ENCODE measurements at places on chromosomes 1 and 21. TPM values are rescaled to one million over a fixed set of nuclear protein-coding genes. Genes with fewer than 3 reads are reported as not detected.

GRCh38 chr1:158140764-158141192 lies 39.9 kb upstream of the CD1D start:
- no peak for DNase-seq
- H3K27ac ChIP-seq, result no peak overlapping the region
- H3K27me3 ChIP-seq, result no peaks in the 10 kb centered on the region
- no peaks in the 10 kb centered on the region for H3K4me1 ChIP-seq

DNA sequence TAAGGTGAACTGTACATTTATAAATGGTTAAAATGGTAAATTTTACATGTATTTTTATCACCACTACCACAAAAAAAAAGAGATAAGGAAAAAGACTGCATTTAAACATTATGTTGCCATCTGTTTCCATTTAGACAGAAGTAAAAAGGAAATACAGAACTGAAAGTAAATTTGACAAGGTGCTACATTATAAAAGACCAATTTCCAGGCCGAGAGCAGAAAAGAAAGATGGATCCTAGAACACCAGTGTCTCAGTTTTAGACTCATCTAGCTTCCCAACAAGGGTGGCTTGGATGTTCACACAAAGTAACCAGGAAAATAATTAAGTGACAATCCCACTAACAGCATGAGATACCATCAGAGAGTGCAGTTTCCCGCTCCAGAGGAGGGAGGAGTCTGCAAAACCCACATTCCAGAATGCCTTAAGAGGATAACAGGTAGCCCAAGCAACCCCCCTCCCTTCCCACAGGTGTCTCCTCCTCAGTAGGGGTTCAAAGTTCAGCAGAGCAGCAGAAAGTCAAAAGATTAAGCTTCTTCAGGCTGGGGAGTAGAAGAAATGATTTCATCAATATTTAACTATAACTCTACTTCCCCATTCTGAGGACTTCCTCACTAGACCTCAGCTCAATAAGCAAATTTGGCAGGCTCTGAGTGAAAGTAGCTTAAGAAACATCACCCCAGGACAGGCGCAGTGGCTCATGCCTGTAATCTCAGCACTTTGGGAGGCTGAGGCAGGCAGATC lies 11.8 kb downstream of the TPM3 start:
- H3K27ac ChIP-seq, result peak overlapping the region; percentile 91
- no peaks in the 10 kb centered on the region for H3K27me3 ChIP-seq

GRCh38 chr1:193537266-193538002 lies 351.0 kb upstream of the B3GALT2 start:
- no peak overlapping the region for H3K4me3 ChIP-seq
- no peaks in the 10 kb centered on the region for H3K27me3 ChIP-seq
- peak overlapping the region; percentile 53 for H3K27ac ChIP-seq

- H3K36me3 ChIP-seq, result no peaks in the 10 kb centered on the region
- no peaks in the 10 kb centered on the region for H3K4me1 ChIP-seq
- DNase-seq, result no peak
These were observed 38.9 kb downstream of the AJAP1 start for GRCh38 chr1:4693331-4693730.

GRCh38 chr1:31064718-31065309 lies 703 bp downstream of the PUM1 start:
- H3K27ac ChIP-seq, result peak overlapping the region; percentile 99
- H3K4me1 ChIP-seq, result peaks cover 26% of the 10 kb centered on the region
- no peak for DNase-seq
- peaks cover 28% of the 10 kb centered on the region for H3K36me3 ChIP-seq
- H3K27me3 ChIP-seq, result no peaks in the 10 kb centered on the region

GRCh38 chr1:218529646-218530300 lies 184.6 kb downstream of the TGFB2 start:
- H3K27ac ChIP-seq, result no peak overlapping the region
- peaks cover 6% of the 10 kb centered on the region for H3K27me3 ChIP-seq
- no peak overlapping the region for H3K4me3 ChIP-seq
- no peaks in the 10 kb centered on the region for H3K36me3 ChIP-seq
- no peak for DNase-seq

GRCh38 chr1:111826278-111826677 lies 70.6 kb downstream of the DDX20 start:
- no peaks in the 10 kb centered on the region for H3K36me3 ChIP-seq
- H3K4me1 ChIP-seq, result no peaks in the 10 kb centered on the region
- no peak overlapping the region for H3K27ac ChIP-seq
- DNase-seq, result no peak

GRCh38 chr21:46304955-46305354 lies 18.7 kb downstream of the C21orf58 start:
- no peak for DNase-seq
- no peak overlapping the region for H3K4me3 ChIP-seq
- no peak overlapping the region for H3K27ac ChIP-seq

GRCh38 chr21:32558106-32558505 lies 27.2 kb downstream of the TCP10L start:
- DNase-seq, result no peak
- no peaks in the 10 kb centered on the region for H3K36me3 ChIP-seq
- no peak overlapping the region for H3K27ac ChIP-seq

DNA sequence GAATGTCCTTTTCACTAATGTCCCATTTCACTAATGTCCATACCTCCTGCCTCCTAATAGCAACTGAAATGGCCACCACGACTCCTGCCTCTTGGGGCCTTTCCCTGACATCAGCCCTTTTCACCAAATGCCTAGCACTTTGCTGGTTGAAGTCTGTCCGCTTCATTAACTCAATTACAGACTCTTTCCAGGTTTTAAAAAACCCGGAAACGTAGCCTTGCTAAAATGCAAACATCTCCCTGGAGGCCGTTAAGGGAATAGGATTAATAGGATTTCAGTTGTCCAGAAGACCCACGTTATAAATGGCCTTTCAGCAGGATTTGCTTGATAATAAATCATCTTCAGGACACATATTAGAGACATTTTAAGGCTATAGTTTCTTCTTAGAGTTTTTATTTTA lies 25.7 kb upstream of the ERO1B start:
- DNase-seq, result no peak
- H3K36me3 ChIP-seq, result no peaks in the 10 kb centered on the region
- no peak overlapping the region for H3K4me3 ChIP-seq
- peaks cover 5% of the 10 kb centered on the region for H3K4me1 ChIP-seq
- peaks cover 7% of the 10 kb centered on the region for H3K27me3 ChIP-seq

DNA sequence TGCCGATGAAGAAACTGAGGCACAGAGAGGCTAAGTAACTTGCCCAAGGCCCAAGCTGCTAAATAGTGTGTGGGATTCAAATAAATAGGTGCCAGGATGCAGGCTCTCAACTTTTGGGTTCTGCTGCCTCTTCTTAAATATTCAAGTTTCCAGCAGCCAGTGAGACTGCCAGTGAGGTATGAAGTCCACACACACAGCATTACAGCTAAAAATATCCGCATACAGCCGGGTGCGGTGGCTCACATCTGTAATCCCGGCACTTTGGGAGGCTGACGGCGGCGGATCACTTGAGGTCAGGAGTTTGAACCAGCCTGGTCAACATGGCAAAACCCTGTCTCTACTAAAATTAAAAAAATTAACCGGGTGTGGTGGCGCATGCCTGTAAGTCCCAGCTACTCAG lies 78.4 kb upstream of the DIRAS3 start:
- H3K27me3 ChIP-seq, result peaks cover 2% of the 10 kb centered on the region
- no peaks in the 10 kb centered on the region for H3K4me1 ChIP-seq
- DNase-seq, result no peak
- no peak overlapping the region for H3K27ac ChIP-seq

GRCh38 chr1:37622131-37622530 lies 12.6 kb downstream of the RSPO1 start:
- H3K27ac ChIP-seq, result no peak overlapping the region
- H3K4me1 ChIP-seq, result no peaks in the 10 kb centered on the region
- no peaks in the 10 kb centered on the region for H3K36me3 ChIP-seq
- H3K4me3 ChIP-seq, result no peak overlapping the region
- peaks cover 26% of the 10 kb centered on the region for H3K27me3 ChIP-seq

DNA sequence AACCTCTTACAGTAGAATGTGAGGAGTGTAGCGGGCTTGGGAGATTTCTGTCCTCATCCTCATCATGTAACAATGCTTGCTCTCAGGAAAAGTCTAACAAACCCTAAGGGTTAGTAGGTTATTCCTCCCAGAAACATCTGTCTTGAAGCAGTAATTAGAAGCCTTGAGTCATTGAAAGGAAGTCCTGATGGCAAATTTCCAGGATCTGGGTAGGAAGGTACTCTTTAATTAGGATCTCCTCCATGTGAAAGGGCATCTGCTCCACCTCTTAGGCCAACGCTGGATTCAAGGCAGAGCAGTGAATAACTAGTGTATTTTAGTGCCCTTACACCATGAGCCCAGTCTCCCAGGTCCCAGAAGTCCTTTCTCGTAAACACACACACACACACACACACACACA lies 106.6 kb upstream of the BARHL2 start:
- no peaks in the 10 kb centered on the region for H3K36me3 ChIP-seq
- no peak for DNase-seq
- H3K27ac ChIP-seq, result no peak overlapping the region
- no peaks in the 10 kb centered on the region for H3K4me1 ChIP-seq

DNA sequence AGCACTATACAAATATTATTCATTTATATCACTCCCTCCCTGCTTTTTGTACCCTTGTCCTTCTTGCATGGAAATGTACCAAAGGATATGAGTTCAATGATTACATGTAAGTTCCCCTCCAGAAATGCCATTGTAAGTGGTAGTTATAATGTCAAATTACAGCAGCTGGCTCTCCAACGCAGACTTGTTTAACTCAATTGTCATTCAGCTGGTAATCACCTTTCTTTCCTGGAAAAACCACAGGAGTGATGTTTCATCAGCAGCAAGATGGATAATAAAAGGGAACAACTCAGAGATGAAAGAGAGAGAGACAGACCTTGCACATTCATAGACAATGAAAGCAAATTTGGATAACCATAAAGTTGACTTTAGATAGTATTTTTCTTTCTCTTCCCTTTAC lies 578.6 kb upstream of the PBX1 start:
- H3K36me3 ChIP-seq, result no peaks in the 10 kb centered on the region
- no peaks in the 10 kb centered on the region for H3K4me1 ChIP-seq
- H3K27me3 ChIP-seq, result no peaks in the 10 kb centered on the region
- DNase-seq, result no peak

GRCh38 chr1:51559064-51559500 lies 40.0 kb upstream of the EPS15 start:
- no peaks in the 10 kb centered on the region for H3K27me3 ChIP-seq
- H3K36me3 ChIP-seq, result no peaks in the 10 kb centered on the region
- no peak overlapping the region for H3K4me3 ChIP-seq
- DNase-seq, result no peak

DNA sequence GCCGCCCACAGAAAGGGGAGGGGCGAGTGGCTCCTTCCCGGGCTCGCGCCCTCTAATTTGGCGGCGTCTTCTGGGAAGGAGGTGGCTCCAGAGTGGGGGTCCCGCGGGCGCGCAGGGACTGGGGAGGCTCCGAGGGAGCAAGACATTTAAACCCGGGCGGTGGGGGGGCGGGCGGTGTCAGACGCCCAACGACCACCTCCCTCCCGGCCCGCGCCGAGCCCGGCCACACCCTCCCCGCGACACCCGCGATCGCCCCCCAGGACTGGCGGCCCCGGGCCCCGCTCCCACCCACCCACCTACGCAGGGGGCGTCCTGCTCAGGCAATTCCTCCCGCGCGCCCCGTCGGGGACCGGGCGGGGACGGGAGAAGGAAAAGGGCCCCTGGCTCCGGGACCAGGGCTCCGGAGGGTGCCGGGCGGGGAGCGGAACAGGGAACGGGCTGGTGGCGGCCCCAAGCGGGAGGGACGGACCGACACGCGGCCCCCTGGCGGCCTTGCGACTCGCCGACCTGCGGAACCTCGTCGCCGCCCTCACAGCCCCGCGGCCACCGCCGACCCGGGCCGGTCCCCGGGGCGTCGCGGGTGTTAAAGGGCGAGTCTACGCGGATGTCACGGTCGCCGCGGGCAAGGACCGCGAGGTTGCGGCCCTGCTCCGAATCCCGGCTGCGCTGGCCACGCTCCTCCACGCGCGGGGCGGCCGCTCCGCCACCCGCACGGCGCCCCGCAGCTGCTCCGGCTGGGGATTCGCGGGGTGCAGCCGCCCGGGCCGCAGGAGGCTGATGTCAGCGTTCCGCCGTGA lies 94.0 kb upstream of the FMN2 start:
- peaks cover 6% of the 10 kb centered on the region for H3K4me1 ChIP-seq
- peak; percentile 20 for DNase-seq
- no peaks in the 10 kb centered on the region for H3K36me3 ChIP-seq
- no peak overlapping the region for H3K4me3 ChIP-seq

Gene OR6K2
- not detected for total RNA-seq

Gene SLFNL1
- total RNA-seq, result 0.14 TPM

Gene F13B
- not detected for total RNA-seq

Gene DCDC2B
- total RNA-seq, result not detected

Gene AGO4
- 4.1 TPM for total RNA-seq

Gene CRYAA
- total RNA-seq, result not detected

Gene OR4F29
- total RNA-seq, result not detected

Gene LAMC2
- 0.91 TPM for total RNA-seq

Gene BARHL2
- not detected for total RNA-seq

Gene KCNE2
- not detected for total RNA-seq

Data from activated CD4-positive, alpha-beta T cell treated with anti-CD3 and anti-CD28 coated beads for 36 hours (primary cell).